Foreskin keratinocyte (primary cell): ENCODE measurements at places on chromosomes 2 and 18. TPM values are rescaled to one million over a fixed set of nuclear protein-coding genes. Genes with fewer than 3 reads are reported as not detected.

Gene CD8B2
- not detected in 2 replicates for total RNA-seq

Gene FAP
- total RNA-seq = 1.2 and 3.0 TPM in 2 replicates

Gene MALT1
- total RNA-seq = 28.4 and 31.6 TPM in 2 replicates

Gene EFR3B
- 0.21 and 0.58 TPM in 2 replicates for total RNA-seq

Gene TNFAIP6
- not detected in 2 replicates for total RNA-seq

Gene OSGEPL1
- 9.0 and 9.7 TPM in 2 replicates for total RNA-seq

Gene AMER3
- not detected in 2 replicates for total RNA-seq

Gene ICA1L
- 1.3 and 1.8 TPM in 2 replicates for total RNA-seq

DNA sequence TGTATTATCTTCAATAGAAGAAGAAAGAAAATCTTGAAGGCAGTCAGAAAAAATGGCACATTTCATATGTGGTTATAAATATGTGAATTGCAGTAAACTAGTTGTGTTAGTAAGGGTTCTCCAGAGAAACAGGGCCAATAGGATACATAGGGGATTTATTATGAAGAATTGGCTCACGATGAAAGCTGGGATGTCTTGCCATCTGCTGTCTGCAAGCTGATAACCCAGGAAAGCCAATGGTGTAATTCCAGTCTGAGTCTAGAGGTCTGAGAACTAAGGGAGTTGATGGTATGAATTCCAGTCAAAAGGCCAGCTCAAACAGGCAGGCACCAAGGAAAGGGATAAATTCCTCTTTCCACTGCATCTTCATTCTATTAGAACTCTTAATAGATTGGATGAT is 362.4 kb downstream of the KCNJ3 start:
- no peak for DNase-seq

GRCh38 chr18:44386401-44386800 is 294.3 kb upstream of the SETBP1 start:
- DNase-seq = no peak

DNA sequence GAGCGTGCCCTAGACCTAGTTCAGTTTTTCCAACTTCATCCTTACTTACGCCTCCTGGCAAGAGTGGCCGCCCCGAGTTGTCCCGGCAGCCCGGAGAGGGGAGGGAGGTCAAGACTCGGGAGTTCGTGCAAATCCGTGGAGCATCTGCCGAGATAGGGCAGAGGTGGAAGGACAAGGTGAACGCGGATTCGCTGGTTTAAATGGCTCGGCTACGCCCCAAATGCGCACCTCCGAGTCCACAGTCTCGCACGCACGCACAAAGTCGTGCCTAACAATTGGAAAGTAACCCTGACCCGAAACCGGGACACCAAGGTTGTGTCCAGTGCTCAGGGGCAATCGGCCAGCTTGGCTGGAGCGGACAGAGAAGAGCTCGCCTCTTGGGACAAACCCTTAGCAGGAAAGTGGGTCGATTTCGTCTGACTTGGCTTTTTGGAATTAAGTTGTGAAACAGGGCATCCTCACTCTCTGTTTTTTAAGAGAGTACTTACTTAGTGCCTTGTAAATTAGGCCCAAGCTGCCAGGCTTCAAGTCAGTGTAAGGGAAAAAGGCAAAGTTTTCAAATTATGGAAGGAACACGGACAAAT is 726 bp upstream of the SS18 start:
- DNase-seq = peak; percentile 64

DNA sequence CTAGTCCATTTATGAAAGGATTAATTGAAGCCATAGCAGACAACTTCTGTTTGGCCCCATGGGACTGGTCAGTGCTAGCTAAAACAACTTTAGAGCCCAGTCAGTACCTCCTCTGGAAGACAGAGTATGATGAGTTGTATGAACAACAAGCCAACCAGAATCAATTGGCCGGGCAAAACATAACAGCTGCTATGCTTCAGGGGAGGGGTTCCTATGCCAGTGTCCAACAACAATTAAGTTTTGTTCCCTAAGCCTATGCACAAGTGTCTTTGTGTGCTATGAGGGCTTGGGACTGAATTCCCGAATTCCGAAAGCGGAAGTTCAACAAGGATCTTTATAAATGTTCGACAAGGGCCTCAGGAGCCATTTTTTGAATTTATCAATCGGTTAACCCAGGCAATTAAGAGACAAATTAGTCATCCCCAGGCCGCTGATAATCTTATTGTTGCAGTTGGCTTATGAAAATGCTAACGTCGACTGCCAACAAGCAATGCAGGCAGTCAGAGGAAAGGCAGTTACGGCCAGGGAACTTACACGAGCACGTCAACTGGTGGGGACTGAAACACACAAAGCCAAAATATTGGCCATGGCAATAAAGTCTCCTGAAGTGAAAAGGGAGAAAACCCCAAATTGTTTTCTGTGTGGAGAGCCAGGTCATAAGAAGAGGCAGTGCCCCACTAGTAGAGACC is 57.9 kb downstream of the ZNF638 start:
- no peak for DNase-seq

DNA sequence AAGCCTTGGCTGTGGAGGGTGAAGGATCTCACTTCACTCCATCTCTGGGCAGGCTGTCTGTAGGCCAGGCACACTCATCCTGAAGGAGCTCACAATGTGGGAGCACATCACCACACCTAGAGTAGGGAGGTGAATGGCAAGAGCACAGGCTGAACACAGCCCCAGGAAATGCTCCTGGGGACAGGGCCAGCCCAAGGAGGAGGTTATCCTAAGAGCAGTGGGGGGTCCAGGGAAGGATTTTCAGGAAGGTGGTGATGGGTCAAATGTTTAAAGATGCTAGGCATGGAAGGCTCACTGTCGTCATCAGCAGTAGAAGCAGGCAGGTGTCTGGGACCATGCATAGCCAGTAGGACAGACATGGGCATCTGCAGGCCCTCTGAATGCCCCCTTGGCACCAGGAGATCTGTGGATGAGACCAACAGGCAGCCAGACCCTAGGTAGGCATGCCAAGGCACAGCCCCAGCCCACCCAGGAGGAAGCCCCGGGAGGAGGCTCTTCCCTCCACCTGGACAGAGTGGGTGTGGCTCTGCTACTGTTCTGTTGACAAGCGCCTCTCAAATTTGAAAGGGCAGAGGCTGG is 91.7 kb upstream of the RAB6C start:
- no peak for DNase-seq

DNA sequence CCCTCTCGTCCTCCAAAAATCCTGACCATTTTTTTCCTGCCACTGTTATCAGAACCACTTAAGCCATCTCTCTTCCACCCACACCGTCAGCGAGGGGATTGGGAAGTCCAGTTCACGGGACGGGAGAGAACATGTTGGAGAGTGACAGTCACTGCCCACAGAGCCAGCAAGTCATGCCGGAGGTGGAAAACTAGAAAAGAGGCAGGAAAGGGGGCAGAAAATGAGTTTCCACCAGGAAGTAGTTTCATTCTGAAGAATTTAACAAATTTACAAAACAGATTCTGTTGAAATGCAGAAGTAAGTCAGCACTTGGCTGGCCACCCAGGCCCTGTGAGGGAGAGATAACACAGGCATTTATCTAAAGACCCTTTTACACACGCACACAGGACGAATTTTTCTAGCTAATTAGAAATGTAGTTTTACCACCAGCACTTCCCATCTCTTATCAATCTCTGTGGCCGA is 431.3 kb downstream of the TSN start:
- DNase-seq = no peak

GRCh38 chr2:130851624-130852382 is 15.1 kb downstream of the ARHGEF4 start:
- no peak for DNase-seq

DNA sequence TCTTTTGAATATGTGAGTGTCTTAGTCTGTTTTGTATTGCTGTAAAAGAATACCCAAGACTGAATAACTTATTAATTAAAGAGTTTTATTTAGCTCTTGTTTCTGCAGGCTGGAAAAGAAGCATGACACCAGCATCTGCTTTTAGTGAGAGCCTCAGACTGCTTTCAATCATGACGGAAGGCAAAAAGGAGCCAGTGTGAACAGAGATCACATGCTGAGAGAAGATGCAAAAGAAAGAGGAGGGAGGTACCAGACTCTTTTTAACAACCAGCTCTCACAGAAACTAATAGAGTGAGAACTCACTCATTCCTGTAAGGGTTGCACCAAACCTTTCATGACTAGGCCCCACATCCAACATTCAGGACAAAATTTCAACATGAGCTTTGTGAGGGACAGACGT is 101.6 kb upstream of the HNMT start:
- DNase-seq = no peak

GRCh38 chr2:3476321-3476984 is 42.9 kb downstream of the ADI1 start:
- DNase-seq = no peak

DNA sequence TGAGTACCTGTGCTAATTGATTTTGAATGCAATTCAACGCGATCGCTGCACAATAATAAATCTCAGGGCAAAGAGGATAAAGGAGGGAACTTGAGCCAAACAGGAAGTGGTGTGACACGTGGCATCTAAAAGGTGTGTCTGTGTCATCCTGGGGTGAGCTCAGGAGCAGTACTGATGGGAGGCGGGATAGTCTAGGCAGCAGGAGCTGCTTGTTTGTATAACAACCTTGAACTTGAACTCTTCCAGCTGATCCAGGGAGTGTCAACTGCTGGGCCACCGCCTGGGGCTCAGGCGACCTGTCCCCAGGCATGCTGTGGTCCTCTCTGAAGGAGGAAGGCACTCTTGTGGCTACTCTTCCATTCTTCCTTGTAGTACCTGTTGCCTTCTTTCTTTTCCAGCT is 61.2 kb downstream of the BOD1L2 start:
- no peak for DNase-seq

DNA sequence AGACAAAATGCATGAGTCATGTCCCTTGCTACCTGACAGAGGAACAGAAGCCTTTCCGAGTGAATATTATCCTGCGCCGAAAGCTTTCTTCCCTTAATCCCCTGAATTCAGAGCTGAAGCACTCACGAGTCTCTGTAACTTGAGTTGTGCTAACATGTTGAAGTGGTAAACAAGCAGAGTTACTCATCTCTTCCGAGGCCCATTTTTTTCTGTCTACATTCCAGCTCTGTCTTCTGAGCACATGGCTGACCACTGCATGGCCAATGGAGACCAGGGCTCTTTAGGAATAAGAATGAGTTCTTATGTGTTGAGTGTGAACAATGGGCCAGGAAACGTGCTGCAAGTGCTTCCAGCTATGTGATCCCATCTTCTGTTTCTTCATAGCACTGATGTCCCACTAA is 73.1 kb upstream of the PID1 start:
- peak; percentile 98 for DNase-seq

DNA sequence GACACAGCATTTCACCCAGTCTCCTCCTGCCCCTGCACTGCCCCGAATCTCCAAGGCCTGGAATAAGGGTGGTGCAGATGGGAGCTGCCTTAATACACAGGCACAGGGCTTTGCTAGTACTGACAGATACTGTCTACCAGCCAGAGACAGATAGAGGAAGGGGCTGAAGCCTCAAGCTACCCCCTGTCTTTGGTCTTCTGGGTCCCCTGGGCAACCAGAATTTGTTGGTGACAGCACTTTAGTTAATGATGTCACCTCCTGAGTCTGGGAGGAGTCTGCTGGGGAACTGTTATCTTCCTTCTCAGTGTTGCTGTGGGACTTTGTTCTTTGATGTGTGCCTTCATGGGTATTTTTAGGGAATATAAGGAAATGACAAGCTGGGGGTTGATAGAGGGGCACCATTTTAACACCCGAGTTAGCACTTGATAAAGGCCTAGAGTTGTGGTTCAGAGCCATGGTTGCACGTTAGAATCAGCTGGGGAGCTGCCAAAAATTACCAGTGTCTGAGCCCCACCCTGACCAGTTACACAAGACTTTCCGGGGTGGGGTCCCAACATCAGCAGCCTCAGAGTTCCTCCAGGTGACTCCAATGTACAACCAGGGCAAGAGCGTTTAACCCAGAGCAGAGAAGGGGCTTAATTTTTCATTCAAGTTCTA is 136.8 kb downstream of the SMAD7 start:
- no peak for DNase-seq

- DNase-seq = peak; percentile 61
These were observed 94.1 kb upstream of the CD302 start for GRCh38 chr2:159891917-159892730.

DNA sequence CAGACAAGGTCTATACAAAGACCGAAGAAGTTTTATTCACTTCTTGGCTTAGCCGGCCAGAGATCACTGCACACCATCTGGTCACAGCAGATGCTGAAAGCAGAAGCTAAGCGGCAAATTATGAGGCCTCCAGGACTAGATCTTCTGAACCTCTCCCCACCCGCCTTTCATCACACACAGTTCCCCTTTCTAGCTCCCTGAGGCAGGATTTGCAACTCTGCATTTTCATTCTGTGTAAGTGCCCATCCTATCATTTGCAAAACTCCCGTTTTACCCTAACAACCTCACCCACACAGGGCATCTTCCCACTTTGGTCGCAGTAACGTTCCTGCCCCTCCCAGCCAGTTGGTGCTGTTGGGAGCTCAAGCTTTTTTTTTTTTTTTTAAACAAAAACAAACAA is 3.1 kb upstream of the MOB1A start:
- DNase-seq = no peak

- no peak for DNase-seq
These were observed 37.9 kb downstream of the B4GALT6 start for GRCh38 chr18:31646332-31647126.

- no peak for DNase-seq
These were observed 832.8 kb downstream of the RNF144A start for GRCh38 chr2:7749895-7750559.

DNA sequence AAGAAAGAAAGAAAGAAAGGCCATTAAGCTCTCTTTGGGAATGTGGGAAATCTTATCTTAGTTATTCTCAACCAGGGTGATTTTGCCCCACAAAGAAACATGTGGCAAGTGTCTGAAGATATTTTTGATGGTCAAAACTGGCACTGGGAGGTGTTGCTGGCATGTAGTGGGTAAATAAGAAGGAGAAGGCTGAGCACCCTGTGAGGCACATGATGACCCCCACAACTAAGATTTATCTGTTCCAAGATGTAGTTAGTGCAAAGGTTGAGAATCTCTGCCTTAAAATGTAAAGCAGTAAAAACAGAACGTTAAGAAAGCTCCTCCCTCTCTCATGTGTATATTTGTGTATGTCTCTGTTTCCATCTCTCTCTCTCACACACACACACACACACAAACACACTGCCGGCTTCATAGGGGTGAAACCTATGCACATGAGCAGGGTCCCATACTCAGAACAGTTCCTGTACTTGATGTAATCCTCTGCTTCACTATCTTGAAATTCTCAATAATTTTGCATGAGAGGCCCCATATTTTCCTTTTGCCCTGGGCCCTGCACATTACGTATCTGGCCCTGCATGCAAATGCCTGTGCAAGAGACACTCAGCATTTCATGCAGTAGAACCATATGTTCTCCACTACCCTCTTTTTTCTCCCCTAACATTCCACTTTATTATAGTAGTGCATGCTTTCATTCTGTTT is 94.3 kb downstream of the MREG start:
- no peak for DNase-seq

- no peak for DNase-seq
These were observed 18.5 kb downstream of the WDPCP start for GRCh38 chr2:63569740-63570139.
